ENCODE measurements at places on chromosomes 3 and 15.

- DNase-seq = no peak
Observed at GRCh38 chr15:26102365-26102764, 239.2 kb upstream of the ATP10A start.

DNA sequence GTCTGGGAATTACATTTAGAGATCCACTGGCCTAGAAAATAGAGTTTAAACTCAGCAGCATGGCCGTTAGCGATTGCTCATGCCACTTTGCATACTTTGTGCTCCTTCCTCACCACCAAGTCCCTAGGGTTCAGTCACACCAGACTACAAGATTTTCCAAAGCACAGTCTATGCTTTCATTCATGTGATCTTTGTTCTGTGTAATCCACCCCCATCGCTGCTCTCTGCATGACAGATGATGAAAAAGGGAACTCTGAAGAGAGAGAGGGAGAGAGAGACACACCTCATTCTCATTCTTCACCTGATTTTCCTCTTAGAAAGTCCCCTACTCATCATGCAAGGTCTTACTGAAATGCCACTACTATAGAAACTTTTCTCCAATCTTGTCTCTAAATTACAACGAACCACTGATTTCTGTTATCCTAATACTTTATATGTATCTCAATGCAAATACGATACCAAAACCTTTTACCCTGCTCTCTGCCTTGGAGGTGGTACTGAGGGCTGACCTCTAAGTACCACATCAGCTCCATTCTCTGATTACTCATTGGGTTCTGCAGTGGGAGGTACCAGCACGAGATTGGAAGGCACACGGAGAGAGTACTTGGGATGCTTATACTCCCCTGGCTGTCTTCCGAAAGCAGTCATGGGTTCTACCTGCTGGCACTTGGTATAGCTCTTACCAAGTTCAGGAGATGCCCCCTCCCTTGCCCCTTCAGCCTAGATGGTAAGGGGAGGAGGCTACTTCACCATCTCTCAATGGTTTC, 1.1 kb upstream of the PARP15 start:
- DNase-seq = no peak

GRCh38 chr3:114361391-114361790, 67.6 kb downstream of the TIGIT start:
- DNase-seq = no peak

DNA sequence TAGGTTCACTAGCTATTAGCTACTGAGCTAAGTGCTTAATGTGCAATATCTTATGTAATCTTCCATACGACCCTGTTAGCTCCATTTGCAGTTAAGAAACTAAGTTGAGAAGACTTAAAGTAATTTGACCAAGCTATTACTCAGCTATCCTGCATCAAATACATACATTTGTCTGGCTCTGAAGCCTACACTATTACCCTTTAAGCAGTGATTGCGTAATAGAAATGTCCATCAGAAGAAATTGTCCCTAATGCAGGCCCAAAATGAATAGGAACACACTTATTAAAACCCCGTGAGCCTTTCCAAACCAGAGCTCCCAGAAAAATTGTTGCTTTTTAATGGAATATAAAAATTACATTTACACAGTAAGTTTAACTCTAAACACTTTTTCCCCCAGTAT, 5.3 kb upstream of the MYO1E start:
- DNase-seq = no peak

DNA sequence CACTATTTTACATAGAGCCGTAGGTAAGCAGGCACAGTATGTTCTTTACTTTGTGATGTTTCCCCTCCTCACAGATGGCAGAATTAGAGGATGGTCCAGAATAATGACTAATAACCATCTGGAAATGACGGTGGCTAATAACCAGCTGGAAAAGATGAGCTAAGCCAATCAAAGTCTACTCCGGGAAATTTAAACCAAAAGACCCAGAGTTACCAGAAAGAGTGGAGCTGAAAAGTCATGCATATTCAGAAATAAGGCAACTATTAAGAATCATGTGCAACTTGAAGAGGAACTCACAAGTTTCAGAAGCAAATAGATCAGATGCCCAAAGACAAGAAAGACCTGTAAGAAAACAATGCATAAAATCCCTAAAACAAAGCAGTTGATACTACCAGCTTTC, 33.6 kb downstream of the DMXL2 start:
- no peak for DNase-seq
